ENCODE measurements at places on chromosomes 2 and 18. TPM values are rescaled to one million over a fixed set of nuclear protein-coding genes. Genes with fewer than 3 reads are reported as not detected.

OSBPL1A gene
- total RNA-seq = 33.7 TPM

IL36G gene
- not detected for total RNA-seq

CRACDL gene
- total RNA-seq = 29.6 TPM

EPAS1 gene
- total RNA-seq = 127 TPM

GREB1L gene
- total RNA-seq = 6.0 TPM

SLC35F6 gene
- total RNA-seq = 39.1 TPM

EVA1A gene
- 10.8 TPM for total RNA-seq

MARCHF4 gene
- 7.7 TPM for total RNA-seq

GORASP2 gene
- total RNA-seq = 74.7 TPM

TNFAIP6 gene
- not detected for total RNA-seq

ZC3H6 gene
- total RNA-seq = 10.0 TPM

ZNF396 gene
- 2.0 TPM for total RNA-seq

RTP5 gene
- total RNA-seq = not detected

PCARE gene
- total RNA-seq = not detected

RTKN gene
- total RNA-seq = 63.4 TPM

SPAST gene
- total RNA-seq = 17.2 TPM

NYAP2 gene
- 0.30 TPM for total RNA-seq

CRYBA2 gene
- total RNA-seq = not detected

HRH4 gene
- 0.18 TPM for total RNA-seq

AUP1 gene
- total RNA-seq = 79.2 TPM

SPATA3 gene
- not detected for total RNA-seq

C2orf15 gene
- total RNA-seq = 16.9 TPM

DNAJC5G gene
- total RNA-seq = not detected

STEAP3 gene
- total RNA-seq = 26.3 TPM

ARHGEF33 gene
- 1.4 TPM for total RNA-seq

HOXD12 gene
- total RNA-seq = not detected

PRKCE gene
- total RNA-seq = 24.0 TPM

ACAA2 gene
- 37.7 TPM for total RNA-seq

FBXO48 gene
- 1.2 TPM for total RNA-seq

MAP3K19 gene
- total RNA-seq = not detected

KCNS3 gene
- 28.8 TPM for total RNA-seq

SLC5A7 gene
- total RNA-seq = not detected

IL1R2 gene
- 3.8 TPM for total RNA-seq

CFAP221 gene
- total RNA-seq = not detected

ALLC gene
- total RNA-seq = not detected

COL3A1 gene
- not detected for total RNA-seq

NTSR2 gene
- not detected for total RNA-seq

TCF23 gene
- total RNA-seq = not detected

VIL1 gene
- not detected for total RNA-seq

RNF25 gene
- total RNA-seq = 24.6 TPM

MLPH gene
- 283 TPM for total RNA-seq

CD8B2 gene
- total RNA-seq = not detected

RGPD3 gene
- total RNA-seq = not detected

FRZB gene
- 0.15 TPM for total RNA-seq

ABCG5 gene
- not detected for total RNA-seq

CD8B gene
- not detected for total RNA-seq

EIF4E2 gene
- 69.3 TPM for total RNA-seq

FBXO15 gene
- 2.2 TPM for total RNA-seq

PLGLB2 gene
- total RNA-seq = 1.9 TPM

All from PC-9 (cell line).